ENCODE measurements at places on chromosomes 2 and 18.

DNA sequence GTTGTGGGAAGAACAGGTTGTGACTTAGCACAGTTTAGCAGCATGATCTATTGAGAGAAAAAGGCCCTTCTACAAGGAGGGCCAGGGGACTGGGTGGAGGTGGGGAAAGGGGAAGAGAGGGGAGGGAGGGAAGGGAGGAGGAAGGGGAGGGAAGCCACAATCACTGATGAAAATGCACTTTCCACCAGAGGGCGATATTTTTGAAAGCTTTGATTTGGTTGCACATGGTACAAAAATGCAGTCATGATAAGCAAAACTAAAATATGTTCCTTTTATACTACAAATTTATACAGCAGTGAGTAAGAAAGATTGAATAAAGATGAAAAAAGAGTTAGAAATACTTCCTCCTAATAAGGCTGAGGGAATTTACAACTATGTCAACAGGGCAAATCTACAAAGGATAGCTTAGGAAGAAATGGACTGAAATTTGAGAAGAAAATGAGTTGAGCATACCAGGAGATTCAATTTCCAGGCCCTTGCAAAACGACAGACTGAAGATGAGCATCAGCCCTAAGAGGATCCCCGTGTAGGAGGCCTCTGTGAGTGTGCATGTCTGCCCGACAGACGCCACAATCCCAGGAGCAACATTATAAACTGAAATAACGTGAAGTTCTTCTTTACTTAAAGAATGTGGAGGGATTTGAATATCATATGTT is 17.2 kb downstream of the SH3YL1 start:
- DNase-seq, result no peak

GRCh38 chr18:36420826-36421225 is 123.3 kb downstream of the FHOD3 start:
- DNase-seq, result no peak

- DNase-seq, result no peak
These were observed 3.0 kb downstream of the ZRANB3 start for GRCh38 chr2:135528006-135528405.

DNA sequence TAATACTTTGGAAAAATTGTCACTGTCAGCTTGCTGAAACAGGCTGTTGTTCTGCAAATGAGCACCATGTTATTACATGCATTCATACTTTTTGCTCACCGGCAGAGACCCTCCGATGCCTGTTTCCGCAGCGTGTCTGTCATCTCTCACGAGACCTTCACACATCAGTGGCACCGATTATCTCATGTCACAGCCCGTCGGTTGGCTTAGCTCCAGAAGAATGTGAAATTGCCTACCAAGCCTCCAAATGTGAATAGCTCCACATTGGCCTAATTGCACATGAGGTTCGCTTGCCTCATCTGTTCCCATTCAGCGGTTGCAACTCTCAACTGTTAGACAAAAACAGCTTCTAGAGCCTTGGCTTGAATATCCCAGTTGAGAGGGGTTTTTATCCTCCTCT is 233.0 kb downstream of the ACTR3 start:
- DNase-seq, result no peak

GRCh38 chr2:219681694-219682300 is 54.4 kb downstream of the SLC4A3 start:
- no peak for DNase-seq

DNA sequence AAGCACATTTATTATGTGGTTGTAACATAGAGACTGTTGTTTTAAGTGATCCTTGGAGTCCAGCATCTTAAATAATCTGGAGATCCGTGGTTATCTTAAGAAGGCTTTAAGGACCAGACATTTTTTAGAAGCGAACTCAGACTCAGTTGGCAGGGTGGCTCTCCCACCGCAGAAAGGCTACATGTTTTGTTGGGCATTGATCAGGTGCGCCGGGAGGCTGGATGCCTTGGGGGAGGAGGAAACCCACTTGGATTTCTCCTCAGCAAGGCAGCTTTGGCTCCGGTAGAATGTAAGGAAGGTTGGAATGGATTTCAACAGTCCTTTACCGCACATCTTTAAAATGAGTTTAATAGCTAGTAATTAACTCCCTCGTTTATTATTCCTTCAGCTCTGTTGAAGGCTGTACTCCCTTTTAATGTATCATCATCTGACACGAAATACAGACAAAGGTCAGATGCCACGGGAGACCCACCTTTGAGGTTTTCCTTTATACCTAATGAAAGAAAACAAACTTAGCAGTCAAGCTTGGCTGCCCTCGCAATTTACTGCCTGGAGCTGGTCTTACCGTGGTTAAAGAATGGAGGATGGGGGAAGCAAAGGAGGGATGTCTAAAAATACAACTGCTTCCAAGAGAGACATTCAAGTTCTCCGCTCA is 1.2 kb downstream of the TMEM200C start:
- DNase-seq, result no peak

GRCh38 chr18:50807176-50807575 is 12.6 kb downstream of the MRO start:
- DNase-seq, result no peak

- DNase-seq, result no peak
These were observed 104.1 kb downstream of the DLGAP1 start for GRCh38 chr18:4351005-4351404.

GRCh38 chr2:127759931-127760330 is 51.0 kb downstream of the WDR33 start:
- DNase-seq, result no peak

GRCh38 chr2:157471078-157471477 is 27.2 kb upstream of the CYTIP start:
- no peak for DNase-seq

GRCh38 chr2:175631245-175631623 is 370.8 kb downstream of the LNPK start:
- no peak for DNase-seq

- no peak for DNase-seq
These were observed 35.0 kb downstream of the BMPR2 start for GRCh38 chr2:202411097-202411496.

DNA sequence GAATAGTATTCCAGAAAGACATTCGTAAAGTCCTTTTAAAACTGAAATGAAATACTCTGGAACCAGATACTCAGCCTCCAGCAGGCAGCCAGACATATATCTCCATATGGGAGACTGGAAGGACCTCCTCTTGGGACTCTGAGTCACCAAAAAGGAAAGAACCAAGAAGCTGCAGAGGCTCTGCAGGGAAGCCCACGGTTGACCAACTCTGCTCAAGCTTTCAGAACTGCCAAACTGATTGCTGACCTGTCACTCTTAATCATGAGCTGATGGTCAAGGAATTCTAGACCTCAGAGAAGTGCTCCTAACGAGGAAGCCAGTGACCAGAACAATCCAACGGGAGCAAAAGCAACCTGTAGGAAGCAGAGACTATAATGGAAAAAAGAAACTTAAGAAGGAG is 434.7 kb downstream of the EIPR1 start:
- no peak for DNase-seq

DNA sequence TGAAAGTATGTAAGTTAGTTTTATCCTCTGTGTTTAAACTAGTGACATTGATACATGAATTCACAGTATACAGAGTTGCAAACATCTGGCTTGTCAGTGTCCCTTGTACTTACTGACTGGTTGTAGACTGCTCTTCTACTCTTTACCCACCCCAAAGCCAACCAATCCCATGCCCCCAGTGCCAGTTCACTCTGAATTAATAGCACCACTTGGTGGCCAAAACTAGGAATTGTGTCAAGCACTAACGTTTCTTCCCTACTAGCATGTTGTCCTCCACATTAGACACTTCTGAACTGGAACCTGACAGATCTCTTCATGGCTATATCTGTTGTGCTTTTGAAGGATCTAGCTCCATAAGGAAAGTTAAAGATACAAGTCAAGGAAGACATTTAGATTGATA is 27.2 kb upstream of the OTX1 start:
- no peak for DNase-seq

DNA sequence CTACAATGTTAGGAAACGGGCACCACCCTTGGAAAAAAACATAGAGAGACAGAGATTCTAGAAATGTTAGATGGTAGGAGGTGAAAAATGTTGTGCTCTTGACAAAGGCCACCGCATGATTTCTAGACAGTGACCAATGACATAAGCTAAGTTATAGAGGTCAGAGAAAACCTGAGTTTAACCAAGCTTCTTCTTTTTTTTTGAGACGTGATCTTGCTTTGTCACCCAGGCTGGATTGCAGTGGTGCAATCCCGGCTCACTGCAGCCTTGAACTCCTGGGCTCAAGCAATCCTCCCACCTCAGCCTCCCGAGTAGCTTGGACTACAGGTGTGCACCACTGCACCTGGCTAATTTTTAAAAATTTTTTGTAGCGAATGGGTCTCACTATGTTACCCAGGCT is 13.0 kb downstream of the FER1L5 start:
- no peak for DNase-seq

DNA sequence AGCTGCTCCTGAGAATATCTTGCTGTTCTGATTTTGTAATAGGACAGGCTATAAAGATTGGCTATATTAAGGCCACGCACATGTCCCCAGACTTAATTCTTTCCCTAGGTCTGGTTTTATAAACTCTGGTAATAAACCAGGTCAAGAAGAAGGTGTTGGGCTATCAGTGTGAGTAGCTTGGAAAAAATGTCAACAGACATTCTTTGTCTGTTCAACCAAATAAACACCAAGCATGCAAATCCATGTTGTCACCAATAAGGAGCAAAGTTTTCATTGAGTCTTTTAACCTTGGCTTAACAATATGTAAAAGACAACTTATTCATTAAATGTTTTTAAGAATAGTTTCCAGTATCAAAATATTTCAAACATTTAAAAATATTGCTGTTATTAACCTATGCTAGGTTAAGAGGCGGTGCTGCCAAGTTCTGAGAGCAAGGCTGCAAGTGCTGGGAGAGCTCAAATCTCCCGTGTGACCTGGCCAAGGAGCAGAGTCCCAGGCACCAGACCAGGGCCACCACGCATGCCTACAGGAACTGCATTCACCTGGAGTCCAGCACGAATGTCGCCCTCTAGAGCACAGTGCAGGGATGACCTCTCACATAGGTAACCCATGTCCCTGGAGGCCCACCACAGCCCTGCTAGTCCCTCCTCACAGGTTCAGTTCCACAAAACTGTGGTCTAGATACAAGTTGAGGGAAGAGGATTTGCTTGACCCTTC is 120.5 kb upstream of the POU3F3 start:
- DNase-seq, result no peak

DNA sequence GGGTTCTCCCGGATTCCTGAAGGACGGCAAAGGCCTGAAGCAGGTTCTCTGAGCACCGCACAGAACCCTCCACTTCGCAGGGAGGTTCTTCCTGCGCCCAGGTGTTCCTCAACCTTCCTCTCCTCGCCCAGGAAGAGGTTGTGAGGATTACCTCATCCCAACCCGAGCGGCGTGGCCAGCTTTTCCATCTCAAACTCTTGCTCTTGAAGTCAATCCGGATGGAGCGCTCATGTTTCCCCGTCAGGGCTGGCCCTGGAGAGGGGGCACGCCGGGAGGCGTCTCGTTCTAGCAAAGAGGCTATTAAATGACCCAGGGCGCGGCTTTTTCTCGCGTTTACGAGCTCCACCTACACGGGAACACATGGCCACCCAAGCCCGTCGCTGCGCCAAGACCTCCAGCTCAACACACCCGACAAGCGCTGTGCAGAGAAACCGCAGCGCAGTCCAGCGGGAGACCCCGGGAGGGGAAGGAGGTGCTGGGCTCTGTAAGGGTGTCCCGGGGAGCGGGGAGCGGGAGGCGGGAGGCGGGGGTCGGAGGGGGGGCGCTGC is 540 bp upstream of the RAB10 start:
- DNase-seq, result peak; percentile 72

GRCh38 chr2:178523596-178524134 is 43.4 kb downstream of the PLEKHA3 start:
- DNase-seq, result no peak

DNA sequence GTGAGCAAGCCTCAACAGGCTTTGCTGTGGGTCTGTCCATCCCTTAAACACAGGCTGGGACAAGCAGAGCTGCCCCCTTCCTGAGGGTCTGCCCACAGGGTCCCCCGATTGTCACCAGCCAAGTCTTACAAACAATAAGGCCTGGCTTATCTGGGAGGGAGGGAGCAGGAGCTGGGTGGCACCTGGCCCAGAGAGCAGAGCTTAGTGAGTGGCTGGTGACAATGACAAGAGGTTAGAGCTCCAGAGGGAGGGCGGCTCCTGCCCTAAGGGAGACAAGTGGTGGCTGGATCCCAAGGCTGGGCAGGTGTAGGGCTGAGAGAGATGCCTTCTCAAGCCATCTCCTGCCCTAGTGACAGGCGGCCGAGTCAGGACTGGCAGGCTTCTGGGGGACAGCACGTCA is 125.5 kb downstream of the KLHL29 start:
- no peak for DNase-seq

DNA sequence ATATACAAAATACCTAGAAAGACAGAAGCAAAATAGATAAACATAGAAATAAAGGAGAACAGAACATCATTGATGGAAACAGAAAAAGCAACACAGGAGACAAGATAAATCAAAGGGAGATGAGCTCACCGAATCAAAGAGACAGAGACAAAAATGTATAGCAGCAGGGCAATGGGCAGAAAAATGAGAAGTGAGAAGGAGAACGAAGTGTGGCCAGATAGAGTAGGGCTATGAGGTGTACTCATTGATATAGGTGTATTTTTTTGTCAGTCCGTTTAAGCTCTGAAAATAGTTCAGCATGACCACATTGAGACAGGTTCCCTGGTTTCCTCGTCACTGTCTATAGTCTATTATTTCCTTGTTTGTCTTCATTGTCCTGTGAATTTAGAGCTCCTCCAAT is 55.1 kb downstream of the SP100 start:
- DNase-seq, result no peak

- no peak for DNase-seq
These were observed 118.6 kb downstream of the ANKRD44 start for GRCh38 chr2:197191940-197192322.

Data from esophagus squamous epithelium (tissue), 5 donors.